Posterior vena cava (tissue), 2 donors: ENCODE measurements at places on chromosomes 6 and 20. TPM values are rescaled to one million over a fixed set of nuclear protein-coding genes. Genes with fewer than 3 reads are reported as not detected.

Gene CPXM1
- total RNA-seq = 9.6 TPM

Gene CNPY3
- total RNA-seq = 20.8 TPM

Gene CD93
- 88.2 TPM for total RNA-seq

Gene NOTCH4
- 24.1 TPM for total RNA-seq

Gene SRSF12
- 3.5 TPM for total RNA-seq

Gene DUSP15
- 0.90 TPM for total RNA-seq

Gene AVP
- not detected for total RNA-seq

Gene KIFC1
- 1.0 TPM for total RNA-seq

Gene DEFB124
- total RNA-seq = 0.76 TPM

Gene GJA10
- not detected for total RNA-seq

Gene KCNK15
- total RNA-seq = 4.5 TPM

Gene TMEM200A
- 10.3 TPM for total RNA-seq

Gene BNIP5
- not detected for total RNA-seq

Gene SRMS
- not detected for total RNA-seq

Gene CCR6
- total RNA-seq = not detected

Gene HLA-DRB1
- 91.3 TPM for total RNA-seq

Gene PREP
- 20.5 TPM for total RNA-seq

Gene KCNK16
- not detected for total RNA-seq

Gene SLC22A7
- not detected for total RNA-seq

Gene TFEB
- 20.6 TPM for total RNA-seq

Gene GLP1R
- total RNA-seq = not detected

Gene NEDD9
- total RNA-seq = 105 TPM

Gene KIF25
- total RNA-seq = not detected

Gene PHACTR3
- 0.43 TPM for total RNA-seq

Gene ULBP3
- total RNA-seq = 0.67 TPM

Gene ELOVL2
- 0.23 TPM for total RNA-seq

Gene ISM1
- 42.7 TPM for total RNA-seq

Gene GNAS-AS1
- total RNA-seq = not detected

Gene PCNA
- 30.3 TPM for total RNA-seq

Gene GPX5
- total RNA-seq = not detected

Gene ABHD16B
- not detected for total RNA-seq

Gene SPATA25
- 1.00 TPM for total RNA-seq

Gene EDEM2
- 27.9 TPM for total RNA-seq

Gene RAD21L1
- not detected for total RNA-seq

Gene FAM8A1
- 35.7 TPM for total RNA-seq

Gene TOMM6
- total RNA-seq = 84.2 TPM

Gene PLG
- total RNA-seq = not detected

Gene THEMIS
- 0.52 TPM for total RNA-seq

Gene SPTLC3
- 6.8 TPM for total RNA-seq

Gene PRRT1
- 2.6 TPM for total RNA-seq

Gene TTLL9
- total RNA-seq = 0.14 TPM

Gene GFOD1
- 16.8 TPM for total RNA-seq

Gene SIRPB1
- 11.2 TPM for total RNA-seq

Gene OOEP
- total RNA-seq = not detected

Gene ENPP3
- total RNA-seq = 0.56 TPM

Gene JPH2
- total RNA-seq = 130 TPM

Gene SLC22A3
- 24.3 TPM for total RNA-seq

Gene CLIC5
- total RNA-seq = 7.6 TPM
